ENCODE measurements at places on chromosomes 7 and 10.

GRCh38 chr7:128933180-128933891 is 4.4 kb upstream of the IRF5 start:
- DNase-seq = peak; percentile 54

- peak; percentile 56 for DNase-seq
Measured at GRCh38 chr10:3666525-3667302, 118.3 kb downstream of the KLF6 start.

DNA sequence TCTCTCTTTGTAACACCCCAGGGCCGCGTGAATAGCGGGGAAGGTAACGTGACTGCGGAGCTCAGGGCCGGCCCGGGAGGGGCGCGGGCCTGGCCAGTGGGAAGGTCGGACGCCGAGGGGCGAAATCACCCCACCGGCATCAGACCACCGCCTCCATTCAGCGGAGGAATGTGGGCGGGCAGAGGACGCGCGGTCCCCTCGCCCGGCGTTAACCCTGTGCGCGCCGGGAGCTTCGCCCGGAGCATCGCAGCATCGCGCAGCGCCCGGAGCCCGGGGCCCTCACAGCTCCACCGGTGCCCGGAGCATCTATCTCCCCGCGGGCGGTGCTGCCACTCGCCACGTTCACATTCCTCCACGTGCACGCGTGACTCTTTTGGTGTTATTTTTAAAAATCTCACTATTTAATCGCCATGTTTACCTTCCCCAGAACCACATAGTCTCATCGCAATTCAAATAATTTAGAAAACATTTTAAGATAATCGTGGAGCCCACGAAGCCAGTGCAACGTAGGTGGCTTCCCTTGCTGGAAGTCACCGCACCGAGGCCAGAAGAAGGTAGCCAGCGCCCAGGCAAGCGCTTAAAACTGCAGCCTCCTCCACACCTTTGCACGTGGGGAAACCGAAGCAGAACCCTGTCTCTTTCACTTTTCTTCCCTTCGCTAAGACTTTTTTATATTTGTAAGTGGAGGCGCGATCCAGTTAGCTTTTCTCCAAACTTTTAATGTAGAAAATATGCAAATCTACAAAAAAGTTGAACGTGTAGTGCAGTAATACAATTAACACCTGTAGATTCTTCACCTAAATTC is 21.8 kb downstream of the FGFBP3 start:
- peak; percentile 40 for DNase-seq

- no peak for DNase-seq
Measured at GRCh38 chr10:70306886-70307520, 23.2 kb upstream of the NPFFR1 start.

- no peak for DNase-seq
Measured at GRCh38 chr10:61832866-61833481, 68.5 kb upstream of the ARID5B start.

DNA sequence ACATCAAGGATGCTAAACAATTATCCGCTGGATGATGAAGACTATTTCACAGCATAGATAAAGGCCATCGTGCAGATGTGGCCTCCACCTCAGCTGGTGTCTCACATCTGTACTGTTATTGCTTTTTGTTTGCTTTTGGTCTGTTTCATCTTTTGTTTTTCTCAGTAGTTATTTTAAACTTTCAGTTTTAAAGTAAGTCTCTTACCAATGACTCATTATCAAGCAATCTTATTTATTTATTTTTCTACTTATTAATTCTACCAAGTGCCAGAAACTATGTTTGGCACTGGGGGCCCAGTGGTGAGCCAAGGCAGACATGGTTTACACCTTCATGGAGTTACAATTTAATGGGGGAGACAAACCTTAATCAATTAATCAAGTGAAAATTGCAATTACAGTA is 250.9 kb upstream of the TMEM72 start:
- no peak for DNase-seq

GRCh38 chr7:99199226-99199625 is 8.7 kb downstream of the KPNA7 start:
- DNase-seq = no peak

GRCh38 chr10:72263613-72264241 is 10.0 kb upstream of the DDIT4 start:
- DNase-seq = no peak

GRCh38 chr7:96266015-96266414 is 55.9 kb downstream of the SLC25A13 start:
- no peak for DNase-seq

DNA sequence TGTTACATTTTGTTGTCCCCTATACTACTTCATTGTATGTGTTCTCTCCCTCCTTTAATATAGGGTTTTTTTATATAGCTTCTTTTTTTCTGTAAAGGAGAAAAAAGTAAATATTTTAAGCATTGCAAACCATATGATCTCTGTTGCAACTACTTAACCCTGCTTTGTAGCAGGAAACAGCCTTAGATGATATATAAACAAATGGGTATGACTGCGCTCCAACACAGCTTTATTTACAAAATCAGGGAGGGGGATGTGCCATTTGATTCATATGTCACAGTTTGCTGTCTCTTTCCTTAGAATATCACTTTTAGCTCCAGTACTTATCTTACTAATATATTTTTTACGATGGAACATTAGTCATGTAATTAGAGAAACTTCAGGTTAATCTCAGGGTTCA is 155.2 kb upstream of the GNAI1 start:
- no peak for DNase-seq

GRCh38 chr10:109456566-109457301 is 466.6 kb downstream of the XPNPEP1 start:
- no peak for DNase-seq

DNA sequence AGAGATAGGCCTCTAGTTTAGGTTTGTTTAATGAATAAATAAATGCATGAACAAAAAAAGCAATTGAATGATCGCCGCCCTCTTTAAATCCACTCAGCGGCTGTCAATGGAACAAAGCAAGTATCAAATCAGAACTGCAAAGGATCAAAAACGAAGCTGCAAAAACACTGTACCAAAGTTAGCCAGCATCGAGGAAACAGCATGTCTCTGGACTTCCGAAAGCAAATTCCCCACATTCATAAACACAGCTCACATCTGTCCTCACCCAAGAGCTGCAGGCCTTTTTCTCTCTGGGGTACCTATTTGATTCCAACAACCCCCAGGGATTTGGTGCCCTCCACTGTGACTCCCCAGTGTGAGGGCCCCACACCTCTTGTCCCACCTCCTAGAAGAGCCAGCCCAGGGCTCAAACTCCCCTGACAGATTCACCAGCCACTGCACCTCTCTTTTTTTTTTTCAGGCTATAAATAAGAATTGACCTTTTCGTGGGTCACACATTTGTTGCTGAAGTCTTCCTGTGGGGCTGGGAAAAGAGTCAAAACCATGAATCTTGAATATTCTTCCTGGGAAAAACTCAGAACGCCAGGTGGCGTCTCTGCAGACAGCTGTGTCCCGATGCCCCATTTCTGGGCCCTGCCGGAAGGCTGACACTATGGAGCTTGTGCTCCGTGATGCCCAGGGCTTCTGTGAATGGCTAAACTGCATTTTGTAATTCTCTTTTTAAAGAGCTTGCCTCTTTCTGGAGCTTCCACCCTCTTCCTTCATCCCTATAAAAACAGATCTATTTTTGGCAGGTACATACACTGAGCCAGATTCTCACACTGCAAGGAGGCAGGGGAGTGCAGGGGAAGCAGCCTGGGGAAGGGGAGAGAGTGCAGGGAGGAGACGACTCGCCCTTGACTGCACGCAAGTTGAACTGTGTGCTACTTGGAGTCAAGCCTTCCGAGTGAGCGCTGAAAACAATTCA is 51.7 kb downstream of the HSPA12A start:
- no peak for DNase-seq

GRCh38 chr10:60424971-60425370 is 35.3 kb upstream of the ANK3 start:
- no peak for DNase-seq

DNA sequence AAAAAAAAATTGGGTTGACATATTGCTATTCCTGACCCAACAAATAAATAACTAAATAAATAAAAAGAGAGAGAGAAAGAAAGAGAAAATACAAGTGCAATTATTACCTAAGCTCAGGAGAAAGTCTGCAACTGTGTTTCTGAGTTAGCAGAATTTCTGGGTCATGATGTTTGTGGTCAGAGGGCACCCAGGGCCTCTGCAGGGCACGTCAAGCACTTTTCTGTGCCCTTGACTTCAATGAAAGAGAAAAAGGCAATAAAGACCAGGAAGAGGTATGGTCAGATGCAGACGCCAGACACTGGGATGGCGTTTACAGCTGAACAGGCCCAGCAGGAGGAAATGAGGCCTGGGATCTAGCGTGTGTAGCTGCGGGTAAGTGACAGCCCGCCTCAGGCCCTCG is 160.9 kb upstream of the GDF10 start:
- DNase-seq = no peak

- DNase-seq = no peak
Measured at GRCh38 chr7:151187409-151188251, 580 bp upstream of the ASB10 start.

DNA sequence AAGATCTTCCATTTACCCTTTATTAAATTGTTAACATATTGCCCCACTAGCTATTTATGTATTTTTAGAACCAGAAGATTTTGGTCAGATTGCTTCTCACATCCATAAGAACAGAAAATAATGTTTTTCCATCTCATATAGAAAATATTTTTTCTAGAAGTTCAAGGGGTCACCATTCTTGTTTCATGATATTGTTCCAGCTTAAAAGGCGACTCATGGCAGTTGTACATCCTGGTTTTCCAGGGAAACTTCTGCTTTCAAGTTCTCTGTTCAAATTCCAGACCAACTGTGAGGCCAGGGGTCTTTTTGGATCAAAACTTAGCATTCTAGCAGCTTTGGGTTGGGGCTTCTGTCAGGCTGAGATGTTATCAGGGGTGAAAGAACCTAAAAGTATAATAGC is 84.4 kb downstream of the LRRC4 start:
- no peak for DNase-seq

DNA sequence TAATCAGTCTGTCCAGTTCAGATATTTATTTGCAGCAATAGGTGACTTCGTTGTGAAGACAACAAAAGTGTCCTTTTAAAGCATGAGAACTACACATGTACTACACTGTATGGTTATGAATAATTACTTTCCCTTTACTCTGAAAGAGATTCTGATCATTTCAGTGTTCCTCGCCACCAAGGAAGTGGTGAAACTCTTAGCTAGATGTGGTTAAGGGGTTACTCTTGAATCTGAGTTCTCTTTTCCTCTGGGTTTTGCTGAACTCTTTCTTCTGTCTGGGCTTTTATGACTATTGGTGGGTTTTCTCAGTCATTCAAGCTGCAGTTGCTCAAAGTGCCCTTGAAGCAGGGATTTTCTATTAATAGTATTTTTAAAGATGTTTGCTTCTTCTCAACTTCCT is 127.9 kb upstream of the SEM1 start:
- no peak for DNase-seq

DNA sequence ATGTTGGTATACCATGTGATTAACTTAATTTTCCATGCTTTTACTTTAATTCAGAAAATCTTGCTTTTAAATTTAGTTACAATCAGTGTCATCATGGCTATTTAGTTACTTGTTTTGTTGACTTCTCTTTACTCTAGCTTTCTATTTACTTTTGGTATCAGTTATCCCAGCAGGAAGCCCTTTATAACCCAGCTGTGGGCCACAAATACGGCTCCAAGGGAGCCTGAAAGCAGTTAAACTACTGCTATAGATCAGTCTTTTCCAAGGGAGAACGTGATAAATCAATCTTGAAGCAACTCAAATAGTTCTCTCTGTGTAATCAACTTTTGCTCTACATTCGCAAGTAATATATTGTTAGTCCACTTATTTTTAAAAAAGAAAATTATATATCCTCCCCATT is 287.4 kb downstream of the CACNA2D1 start:
- DNase-seq = no peak

DNA sequence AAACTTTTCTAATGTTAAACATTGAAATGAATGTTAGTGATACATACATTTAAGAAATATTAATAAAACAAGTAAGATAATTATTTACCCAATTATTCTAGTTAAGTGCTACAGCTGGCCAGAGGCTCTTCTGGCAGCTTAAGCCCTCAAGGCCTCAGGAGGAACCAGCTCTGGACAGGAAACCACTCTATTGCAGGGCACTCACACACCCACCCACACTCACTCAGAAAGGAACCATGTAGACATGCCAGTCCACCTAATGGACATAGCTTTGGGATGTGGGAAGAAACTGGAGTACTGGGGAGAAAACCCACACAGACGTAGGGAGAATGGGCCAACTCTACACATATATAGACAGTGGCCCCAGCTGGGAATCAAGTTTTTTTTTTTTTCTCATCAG is 28.2 kb downstream of the UMAD1 start:
- DNase-seq = no peak

- no peak for DNase-seq
Measured at GRCh38 chr10:125093199-125093973, 67.0 kb downstream of the CTBP2 start.

DNA sequence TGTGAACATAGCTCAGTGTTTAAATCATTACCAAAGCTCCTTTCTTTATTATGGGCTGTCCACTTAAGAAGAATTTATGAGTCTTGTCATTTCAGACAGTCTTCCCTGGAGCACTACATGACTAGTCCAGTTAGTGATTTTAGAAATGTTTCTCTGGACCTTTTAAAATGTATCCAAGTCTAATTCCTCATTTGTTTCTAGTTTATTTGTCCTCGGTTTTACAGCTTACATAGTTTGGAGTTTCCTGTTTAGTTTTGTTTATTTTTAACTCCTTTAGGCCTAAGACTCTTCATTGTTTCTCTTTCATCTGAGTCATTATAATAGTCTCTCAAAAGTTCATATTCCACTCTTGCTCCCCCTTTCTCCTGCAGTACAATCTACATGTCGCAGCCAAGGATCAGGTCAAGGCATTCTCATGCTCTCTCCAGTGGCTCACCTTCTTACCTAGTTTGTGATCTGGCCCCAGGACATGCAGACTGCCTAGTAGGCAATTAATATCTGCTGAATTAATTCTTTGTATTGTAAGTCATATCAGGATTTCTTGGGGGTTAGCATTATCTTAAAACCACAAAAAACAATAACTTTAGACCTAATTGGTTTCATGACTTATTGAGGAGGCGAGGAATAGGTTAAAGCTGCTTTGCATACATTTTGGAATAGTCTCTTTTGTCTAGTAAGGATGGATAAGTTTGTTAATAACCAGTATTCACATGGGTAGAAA is 93.8 kb downstream of the MAPK8 start:
- DNase-seq = no peak

DNA sequence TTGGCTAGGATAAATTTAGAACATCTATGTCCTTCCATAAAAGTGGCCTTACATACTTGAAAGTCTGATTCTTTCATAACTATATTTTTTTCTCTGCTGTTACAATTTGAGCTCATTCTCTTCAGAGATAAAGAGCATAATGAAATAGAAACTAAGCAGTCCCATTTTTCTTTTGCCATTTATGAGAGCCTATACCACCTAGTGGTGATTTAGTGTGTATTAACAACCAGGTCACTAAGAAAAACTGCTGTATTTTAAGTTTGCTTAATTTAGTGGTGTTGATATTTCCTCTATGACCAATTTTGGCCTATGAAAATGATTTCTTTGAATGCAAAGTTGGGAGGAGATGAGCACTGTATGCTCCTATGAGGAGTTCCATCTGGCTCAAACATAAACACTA is 88.7 kb upstream of the ZWINT start:
- no peak for DNase-seq

DNA sequence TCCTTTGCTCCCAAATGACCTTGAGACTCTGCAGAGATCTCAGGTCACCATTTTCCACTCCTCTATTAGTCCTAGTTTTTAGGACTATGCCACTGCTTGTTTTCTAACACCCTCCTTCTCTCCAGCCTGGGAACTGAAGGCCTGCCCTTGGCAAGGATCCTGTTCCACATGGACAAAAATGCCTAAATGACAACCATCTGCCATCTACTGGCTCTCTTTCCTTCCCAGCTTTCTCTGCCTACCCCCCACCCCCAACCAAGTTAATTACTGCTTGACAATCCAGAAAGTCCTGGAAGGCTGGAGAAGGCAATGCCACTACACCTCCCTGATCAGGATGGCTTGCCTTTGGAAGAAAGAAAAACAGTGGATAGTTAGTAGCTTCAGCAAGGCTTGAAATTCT is 44.8 kb upstream of the SP8 start:
- no peak for DNase-seq
